ENCODE measurements at places on chromosomes 1 and 21. TPM values are rescaled to one million over a fixed set of nuclear protein-coding genes. Genes with fewer than 3 reads are reported as not detected.

- DNase-seq: no peak
These were observed 33.4 kb upstream of the GPR153 start for GRCh38 chr1:6294080-6294889.

DNA sequence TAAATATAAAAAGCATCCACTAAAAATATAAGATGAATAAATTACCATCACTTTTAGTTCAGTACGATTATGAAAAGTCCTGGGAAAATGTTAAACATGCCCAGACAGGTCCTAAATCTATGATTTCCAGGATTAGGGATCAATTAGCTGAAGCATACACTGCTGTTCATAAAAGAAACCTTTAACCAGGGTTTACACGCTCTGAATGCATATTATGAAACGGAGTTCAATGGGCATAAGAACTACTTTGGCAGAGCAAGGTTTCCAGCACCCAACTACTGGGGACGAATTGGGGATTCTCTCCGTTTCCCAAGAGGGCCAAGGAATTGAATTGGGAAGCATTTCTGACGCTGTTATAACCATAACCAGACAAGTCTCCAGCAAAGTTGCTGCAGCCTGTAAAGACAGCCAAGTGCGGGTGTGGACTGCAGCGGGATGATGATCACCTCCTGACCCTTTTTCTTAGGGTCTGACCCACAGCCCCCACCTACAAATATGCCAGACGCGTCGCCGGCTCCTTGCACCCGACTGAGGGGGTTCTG is 1.6 kb downstream of the SLC30A1 start:
- DNase-seq: peak; percentile 15

B3GALNT2 gene
- 37.3 TPM for polyA plus RNA-seq

DNA sequence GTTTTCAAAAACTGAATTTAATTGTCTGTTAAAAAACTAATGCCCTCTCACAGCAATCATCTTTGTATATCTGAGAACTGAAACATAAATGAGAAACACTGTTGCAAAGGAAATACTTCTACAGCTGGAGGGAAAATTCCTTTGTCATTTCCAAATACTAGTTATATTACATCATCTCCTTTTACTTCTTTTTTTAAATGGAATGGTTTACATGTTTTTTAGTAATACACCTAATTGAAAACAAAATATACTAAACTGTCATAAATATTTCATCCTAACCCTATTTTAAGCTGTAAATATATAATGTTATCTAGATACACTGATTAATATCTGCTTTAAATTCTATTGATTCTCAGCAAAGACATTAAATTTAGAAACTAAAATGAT is 19.1 kb downstream of the CDC42BPA start:
- DNase-seq: no peak

GRCh38 chr1:1344655-1345361 is 4.4 kb downstream of the DVL1 start:
- no peak for DNase-seq

PYHIN1 gene
- 0.15 TPM for polyA plus RNA-seq

TSPEAR gene
- 0.96 TPM for polyA plus RNA-seq

- DNase-seq: peak; percentile 46
These were observed 10.6 kb upstream of the CAPZB start for GRCh38 chr1:19495799-19496526.

NTNG1 gene
- polyA plus RNA-seq: 34.3 TPM

SPOCD1 gene
- polyA plus RNA-seq: 0.45 TPM

VWA5B1 gene
- 2.5 TPM for polyA plus RNA-seq

DNA sequence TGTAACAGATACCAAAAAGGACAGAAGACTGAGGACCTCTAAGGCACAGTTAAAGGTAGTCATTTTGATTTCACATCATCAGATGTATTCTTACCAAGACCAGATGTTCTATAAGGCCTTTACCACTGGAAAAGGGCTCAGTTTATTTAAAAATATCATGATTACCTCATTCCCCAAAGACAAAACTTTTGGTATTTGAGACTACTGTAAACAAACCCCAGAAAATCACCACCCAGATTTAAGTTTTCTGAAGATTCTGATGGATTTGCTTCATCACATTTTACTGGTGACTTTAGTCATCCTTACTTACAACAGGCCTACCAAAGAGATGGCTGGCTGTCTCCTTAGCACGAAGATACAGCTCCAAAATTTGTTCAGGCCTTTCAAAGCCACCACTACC is 8.3 kb downstream of the ENAH start:
- DNase-seq: no peak

DNA sequence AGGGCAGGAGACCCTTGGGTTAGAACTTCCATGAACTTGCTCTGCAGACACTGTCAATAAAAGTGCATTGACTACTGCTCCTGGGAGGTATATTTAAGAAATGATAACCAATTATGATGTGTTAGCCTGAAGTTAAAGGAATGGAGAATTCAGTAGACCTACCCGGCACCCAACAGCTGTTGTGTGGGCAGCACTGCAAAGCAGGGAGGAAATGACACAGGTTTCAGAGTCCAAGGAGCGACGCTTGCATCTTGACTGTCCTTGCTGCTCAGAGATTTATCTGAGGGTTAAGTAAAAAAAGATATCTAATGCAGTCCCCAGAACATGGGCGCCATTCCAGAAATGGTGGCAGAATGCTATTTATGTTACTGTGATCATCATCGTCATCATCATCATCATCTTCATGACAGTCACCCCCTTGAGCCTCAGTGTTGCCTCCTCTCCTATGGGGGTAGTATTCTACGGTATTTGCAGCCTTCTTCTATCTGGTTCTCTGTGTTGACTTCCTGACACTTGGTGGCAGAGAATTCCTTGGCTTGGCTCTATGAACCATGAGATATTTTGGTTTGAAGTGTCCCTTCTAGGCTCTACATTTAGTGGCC is 225.9 kb downstream of the KAZN start:
- no peak for DNase-seq

DNA sequence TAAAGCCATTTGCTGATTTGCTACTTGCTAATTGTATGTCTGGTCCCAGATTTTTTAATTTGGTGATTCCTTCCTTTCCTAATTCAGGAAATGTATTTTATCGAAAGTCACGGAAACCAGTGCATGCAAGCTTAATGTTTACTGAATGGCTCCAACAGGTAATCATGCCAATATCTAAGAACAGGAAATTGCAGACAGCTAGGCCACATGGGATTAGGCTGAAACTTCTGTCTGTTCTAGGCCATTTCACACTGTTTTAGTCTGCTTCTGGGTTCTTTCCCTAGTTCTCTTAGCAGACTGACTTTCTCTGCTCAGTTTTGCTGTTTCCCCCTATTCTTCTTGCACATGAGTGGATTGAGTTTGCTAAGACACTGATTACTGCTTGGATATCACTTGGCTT is 111.4 kb downstream of the NTNG1 start:
- no peak for DNase-seq

GRCh38 chr1:59237900-59238299 is 59.0 kb upstream of the FGGY start:
- DNase-seq: no peak

GRCh38 chr1:106344494-106344893 is 712.0 kb upstream of the PRMT6 start:
- no peak for DNase-seq

- no peak for DNase-seq
These were observed 88.4 kb downstream of the NID1 start for GRCh38 chr1:235976490-235976889.

GRCh38 chr1:159561497-159561896 is 25.7 kb upstream of the OR10J5 start:
- DNase-seq: no peak

RALGPS2 gene
- polyA plus RNA-seq: 42.2 TPM

- no peak for DNase-seq
These were observed 60.7 kb upstream of the CTTNBP2NL start for GRCh38 chr1:112335351-112335750.

TTC39A gene
- polyA plus RNA-seq: 9.7 TPM

DNA sequence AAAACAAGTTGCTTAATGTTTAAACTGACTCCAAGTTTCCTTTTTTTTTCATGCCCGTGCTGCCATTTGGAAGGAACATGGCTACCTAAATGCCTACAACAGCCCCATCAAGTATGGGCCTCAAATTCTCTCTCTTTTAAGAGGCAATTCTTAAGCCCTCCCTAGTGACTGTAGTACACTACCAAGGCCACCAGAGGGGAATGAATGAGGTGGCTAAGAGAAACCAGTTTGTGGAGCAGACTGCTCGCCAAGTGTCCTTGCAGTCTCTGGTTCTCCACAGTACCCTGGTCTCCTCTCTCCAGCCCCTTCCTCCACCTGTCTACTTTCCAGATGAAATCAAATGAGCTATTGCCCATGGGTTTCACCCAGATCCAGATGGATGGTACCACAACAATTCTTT is 1809.6 kb downstream of the BRINP3 start:
- DNase-seq: no peak

DNA sequence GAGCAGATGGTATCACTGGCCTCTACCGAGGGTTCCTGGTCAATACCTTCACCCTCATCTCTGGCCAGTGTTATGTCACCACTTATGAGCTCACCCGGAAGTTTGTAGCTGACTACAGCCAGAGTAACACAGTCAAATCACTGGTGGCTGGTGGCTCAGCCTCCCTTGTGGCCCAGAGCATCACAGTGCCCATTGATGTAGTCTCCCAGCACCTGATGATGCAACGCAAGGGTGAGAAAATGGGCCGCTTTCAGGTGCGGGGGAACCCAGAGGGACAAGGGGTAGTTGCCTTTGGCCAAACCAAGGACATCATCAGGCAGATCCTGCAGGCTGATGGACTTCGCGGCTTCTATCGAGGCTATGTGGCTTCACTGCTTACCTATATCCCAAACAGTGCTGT is 6.1 kb downstream of the SLC25A44 start:
- no peak for DNase-seq

- DNase-seq: no peak
These were observed 248.1 kb upstream of the DEPDC1 start for GRCh38 chr1:68745011-68745410.

GRCh38 chr1:156154317-156154749 is 948 bp downstream of the SEMA4A start:
- DNase-seq: no peak

Measured in left kidney (tissue), 8 donors.